ENCODE measurements at places on chromosomes 6 and 20. TPM values are rescaled to one million over a fixed set of nuclear protein-coding genes. Genes with fewer than 3 reads are reported as not detected.

TCP11 gene
- not detected for total RNA-seq

C6orf15 gene
- not detected for total RNA-seq

ABHD16B gene
- not detected for total RNA-seq

LCA5 gene
- total RNA-seq: 10.4 TPM

SPATS1 gene
- not detected for total RNA-seq

LHFPL5 gene
- total RNA-seq: not detected

PRR18 gene
- not detected for total RNA-seq

TREM1 gene
- 3.5 TPM for total RNA-seq

TTK gene
- total RNA-seq: 0.54 TPM

Measured in sigmoid colon (tissue), 7 donors.